NCI-H187 (cell line): ENCODE measurements at places on chromosomes 2 and 18.

DNA sequence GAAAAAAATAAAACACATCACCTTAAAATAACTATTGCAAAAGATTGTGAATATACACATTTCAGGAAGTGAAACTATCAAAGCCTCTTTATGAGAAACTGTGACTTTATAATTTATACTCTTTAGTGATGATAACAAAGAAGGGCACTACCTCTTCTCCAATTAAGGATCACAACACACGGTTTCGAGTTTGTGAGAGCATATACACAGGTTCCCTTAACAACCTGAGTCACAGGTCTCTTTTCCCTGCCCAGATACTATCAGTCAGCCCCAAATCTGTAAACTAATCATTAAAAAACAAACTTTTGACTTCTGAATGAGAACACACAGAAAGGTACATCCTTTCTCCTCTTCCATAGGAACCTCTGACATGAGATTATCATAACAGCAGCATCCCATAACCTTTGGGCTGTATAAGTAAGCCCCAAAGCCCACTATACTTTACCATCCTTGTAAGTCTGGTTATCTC, 44.9 kb downstream of the PTPN2 start:
- DNase-seq, result no peak

DNA sequence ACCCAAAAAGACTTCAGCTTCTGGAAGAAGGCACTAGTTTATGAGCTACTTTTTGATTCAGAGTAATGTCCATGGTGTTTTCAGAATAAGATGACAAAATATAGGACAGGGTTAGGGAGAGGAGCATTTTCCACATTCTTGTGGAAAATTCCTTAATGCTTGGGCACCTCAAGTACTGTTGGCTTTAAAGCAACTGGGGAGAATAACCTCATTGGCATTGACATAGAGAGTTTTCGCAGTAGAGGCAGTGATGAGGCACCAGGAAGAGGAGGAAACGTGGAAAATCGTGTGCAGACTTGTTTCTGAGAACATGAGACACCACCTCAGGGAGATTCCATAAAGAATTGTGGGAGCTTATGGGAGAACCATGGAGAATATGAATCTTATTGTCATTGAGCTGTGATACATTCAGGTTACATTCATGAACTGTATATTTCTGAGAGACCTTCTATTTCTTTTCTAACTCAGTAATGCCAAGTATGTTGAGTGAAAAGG, 929.0 kb upstream of the NRXN1 start:
- DNase-seq, result no peak

DNA sequence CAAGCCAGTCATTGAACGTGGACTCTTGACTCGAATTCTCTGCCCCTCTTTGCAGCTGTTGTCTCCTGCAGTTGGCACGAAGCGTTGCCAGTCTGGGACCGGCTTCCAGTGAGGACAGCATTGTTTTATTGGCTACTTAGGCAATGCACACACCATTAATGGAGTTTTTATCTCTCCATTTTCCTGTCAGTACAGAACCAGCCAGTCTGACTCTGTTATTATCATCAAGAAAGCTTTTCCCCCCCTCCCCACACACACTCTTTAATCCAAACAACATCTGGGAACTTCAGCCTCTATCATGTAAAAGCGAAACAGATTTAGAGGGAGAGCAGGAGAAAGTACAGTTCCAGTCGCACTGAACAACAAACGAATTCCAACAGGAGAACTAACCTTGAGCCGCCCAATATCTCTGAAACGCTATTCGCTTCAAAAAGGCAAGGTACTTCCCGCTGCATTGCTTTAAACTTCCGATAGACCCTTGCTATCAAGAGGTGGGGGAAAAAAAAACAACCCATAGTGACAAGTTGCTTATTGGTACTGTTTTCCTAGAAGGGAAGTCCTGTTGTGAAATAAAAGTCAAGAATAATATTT, 38.2 kb downstream of the ACVR1 start:
- no peak for DNase-seq

- DNase-seq, result no peak
Measured at GRCh38 chr2:15984368-15985255, 44.3 kb downstream of the MYCN start.

GRCh38 chr2:15995603-15996002, 55.3 kb downstream of the MYCN start:
- DNase-seq, result no peak

DNA sequence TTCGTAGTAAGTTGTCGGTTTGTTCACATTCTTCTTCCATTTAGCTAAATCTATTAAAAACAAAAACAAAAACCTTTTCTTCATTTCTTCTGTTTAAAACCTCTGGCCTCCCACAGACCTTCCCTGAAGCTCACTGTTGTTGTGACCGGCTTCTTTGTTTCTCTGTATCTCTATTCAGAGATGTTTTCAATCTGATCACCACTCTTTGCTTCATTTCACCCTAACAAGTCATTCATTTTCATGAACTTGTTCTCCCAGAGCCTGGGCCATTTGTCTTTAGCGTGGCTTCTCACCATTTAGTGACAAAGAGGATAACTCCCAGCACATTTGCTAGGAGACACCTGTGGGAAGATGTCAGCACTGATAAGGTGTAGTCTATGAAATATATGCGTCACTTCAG, 794.2 kb downstream of the ERBB4 start:
- no peak for DNase-seq
